ENCODE measurements at places on chromosomes 5 and 9.

- no peak for DNase-seq
These were observed 34.2 kb downstream of the MTAP start for GRCh38 chr9:21836437-21837161.

GRCh38 chr9:69340631-69341030, 15.6 kb downstream of the ENTREP1 start:
- no peak for DNase-seq

DNA sequence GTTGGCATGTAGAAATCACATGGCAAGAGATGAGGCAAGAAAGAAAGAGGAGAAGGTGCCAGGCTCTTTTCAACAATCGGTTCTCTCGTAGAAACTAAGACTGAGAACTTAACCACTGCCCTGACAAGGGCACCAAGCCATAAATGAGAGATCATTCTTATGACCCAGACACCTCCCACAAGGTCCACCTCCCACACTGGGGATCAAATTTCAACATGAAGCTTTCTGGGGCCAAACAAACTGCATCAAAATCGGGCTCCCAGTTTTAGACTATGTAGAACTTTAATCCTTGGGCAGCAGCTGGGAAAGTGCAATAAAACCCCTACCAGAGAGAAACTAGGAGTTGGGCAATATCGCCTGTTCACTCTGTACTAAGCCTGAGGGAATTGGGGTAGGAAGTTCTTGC, 150.2 kb upstream of the CCDC152 start:
- no peak for DNase-seq

GRCh38 chr5:160660132-160660531, 191.9 kb downstream of the ATP10B start:
- DNase-seq: no peak

- DNase-seq: no peak
These were observed 90.6 kb upstream of the HAND1 start for GRCh38 chr5:154568589-154568988.

DNA sequence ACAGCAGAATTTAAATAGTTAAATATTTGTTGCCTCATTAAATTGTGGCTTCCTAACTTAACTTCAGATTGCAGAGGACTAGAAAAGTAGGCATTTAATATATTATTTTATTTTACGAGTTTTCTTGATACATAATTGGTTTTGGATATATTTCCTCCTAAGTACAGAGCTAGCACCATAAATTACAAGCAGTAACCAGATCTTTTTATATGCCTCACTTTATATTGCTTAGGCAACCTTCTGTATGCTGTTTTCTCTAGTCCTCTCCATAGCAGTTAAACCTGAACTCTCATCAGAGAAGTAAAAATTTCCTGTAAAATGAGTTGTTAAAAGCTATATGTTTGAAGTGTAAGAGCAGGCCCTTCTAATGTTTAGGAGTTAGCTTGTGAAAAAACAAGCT, 144.2 kb downstream of the ZCCHC7 start:
- no peak for DNase-seq

DNA sequence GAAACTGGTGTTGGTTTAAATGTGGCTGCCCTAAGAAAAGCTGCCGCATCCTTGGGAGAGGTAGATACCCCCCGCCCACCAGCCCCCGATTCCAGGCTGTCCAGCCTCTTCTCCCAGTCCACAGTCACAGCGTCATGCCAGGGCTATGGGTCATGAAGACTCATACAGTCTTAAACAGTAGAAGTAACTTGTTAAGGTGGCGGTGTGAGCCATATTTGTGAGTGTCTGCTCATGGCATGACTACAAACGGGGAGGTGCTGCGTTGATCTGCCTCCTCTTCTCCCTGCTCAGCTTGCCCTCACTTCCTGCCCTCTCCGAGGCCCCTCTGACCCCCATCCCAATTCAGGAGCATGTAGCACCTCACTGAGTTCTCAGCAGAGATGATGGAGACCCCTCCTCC, 20.8 kb downstream of the FGD3 start:
- no peak for DNase-seq

DNA sequence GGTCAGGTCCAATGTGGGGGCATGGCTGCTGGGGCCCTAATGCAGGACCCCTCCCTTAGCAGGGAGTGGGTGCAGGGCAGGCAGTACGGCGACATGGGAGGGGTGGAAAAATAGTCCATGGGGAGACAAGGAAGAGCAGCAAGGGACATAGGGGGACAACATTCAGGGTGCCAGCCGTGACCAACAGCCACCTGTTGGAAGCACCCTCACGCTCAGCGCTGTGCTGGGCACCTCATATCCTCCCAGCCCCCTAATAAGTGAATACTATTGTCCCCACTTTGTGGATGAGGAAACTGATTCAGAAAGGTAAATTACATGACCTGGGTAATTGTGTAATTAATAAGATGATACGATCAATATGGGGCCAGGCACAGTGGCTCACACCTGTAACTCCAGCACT, 3.0 kb upstream of the FIBCD1 start:
- no peak for DNase-seq

DNA sequence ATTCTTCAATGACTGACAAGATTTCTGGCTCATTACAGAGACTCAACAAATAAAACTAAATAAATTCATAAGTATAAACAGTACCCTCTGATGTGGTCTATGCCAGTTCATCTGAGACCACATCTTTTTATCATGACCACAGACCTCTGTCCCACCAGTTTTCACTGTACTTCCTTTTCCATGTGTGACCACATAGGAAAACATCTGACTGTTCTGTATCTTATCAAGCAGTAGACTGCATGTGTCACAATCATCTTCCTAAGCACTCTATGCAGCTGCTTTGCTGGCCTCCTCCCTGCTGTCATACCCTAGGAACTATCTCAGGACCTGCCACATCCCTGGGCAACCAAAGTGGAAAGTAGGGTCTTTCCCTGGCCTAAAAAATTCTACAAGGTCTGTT, 205.0 kb upstream of the ZNF462 start:
- no peak for DNase-seq

DNA sequence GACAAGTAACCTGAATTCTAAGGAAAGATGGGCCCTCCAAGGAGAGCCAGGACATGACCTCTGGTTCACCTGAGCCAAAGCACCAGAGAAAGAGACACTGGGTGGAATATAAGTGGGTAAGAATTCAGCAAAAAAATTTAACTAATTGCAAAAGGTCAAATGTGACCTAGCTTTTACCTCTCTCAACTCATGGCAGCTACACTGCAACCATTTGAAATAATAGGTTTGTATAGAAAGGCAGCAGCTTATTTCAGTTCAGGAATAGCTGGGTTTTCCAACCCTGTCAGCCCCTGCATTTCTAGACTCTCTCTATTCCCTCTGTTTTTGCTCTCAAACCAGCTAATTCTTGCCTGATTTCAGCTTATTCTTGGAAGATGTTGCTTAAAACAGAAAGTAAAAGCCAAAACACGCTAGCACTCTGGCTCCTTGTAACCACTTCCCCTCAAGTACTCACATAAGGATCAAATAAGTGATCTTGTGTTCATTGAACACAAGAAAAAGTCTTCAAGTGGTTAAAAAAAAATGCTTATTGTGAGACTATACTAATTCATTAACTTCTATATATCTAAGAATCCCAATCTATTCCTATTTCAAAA, 101.1 kb upstream of the NR4A3 start:
- DNase-seq: no peak

- no peak for DNase-seq
These were observed 32.8 kb upstream of the PIP5K1B start for GRCh38 chr9:68672215-68672614.

GRCh38 chr5:56060276-56061110, 65.7 kb upstream of the IL6ST start:
- DNase-seq: no peak

DNA sequence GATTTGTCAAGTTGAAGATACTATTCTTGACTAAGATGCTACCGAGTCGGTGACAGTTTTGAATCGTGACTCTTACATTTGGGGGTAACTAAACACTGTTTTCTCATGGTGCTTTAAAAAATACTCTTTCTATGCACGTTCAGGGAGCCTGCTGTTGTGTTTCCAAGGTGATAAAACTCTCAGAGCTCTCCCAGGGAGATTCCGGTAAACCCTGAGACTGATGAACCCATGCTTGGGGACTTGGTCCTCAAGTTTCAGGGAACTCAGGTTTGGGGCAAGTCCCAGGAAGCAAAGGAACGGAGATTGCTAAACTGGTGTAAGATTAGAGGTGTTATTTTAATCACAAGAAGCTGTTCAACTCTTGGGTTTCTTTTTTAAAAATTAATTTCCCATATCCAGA, 1.4 kb downstream of the GDA start:
- no peak for DNase-seq

DNA sequence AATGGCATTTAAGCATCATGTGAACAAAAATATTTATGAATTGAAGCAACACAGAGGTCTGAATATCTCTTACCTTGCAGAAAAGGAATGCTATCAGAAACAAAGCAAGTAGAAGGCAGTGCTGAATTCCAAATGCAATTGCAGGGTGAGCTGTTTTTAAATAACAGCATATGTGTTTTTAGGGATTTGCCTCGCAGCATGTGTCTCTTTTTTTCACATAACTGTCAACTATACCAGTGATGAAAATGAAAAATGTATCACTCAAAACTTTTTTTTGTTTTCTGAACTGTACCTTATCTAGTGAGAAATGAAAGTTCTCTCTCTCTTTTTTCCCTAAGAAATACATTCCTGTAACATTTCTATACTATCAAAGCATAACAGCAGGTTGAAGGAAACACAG, 21.2 kb downstream of the CDH10 start:
- no peak for DNase-seq

- DNase-seq: no peak
These were observed 61.4 kb upstream of the VLDLR start for GRCh38 chr9:2560180-2560579.

DNA sequence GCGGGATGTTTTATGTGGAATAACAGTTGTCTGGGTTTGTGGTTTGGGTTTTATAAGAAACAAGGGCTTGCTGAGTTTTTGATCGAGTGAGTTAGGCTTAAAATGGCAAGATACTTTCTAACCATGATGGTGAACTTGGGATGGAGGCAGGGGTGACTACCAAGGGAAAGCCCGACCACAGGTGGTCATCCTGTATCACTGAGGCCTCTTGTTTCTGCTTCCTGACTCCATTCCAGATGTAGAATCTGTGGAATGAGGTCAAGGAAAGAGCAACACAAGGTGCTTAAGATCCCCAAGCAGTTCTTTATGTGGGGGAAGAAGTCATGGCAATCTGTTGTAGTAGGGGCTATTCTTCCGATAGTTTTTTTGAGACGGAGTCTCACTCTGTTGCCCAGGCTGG, 122.3 kb downstream of the GOLPH3 start:
- no peak for DNase-seq

DNA sequence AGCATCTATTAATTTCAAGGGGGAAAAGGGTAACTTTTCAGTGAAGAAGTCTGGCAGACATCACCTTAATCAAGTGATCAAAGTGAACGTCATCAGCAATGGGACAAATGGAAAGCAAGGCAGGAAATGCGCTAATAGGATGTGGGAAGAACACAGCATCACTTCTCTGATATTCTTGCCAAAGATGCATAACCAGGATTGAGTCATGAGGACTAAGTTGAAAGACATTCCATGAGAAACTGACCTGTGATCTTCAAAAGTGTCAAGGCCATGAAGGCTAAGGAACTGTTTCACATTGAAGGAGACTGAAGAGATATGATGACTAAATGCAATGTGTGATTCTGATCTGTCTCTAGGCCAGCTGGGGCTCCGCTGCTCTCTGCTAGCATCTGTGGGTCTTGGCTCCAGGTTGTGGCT, 92.9 kb downstream of the NDFIP1 start:
- DNase-seq: no peak

GRCh38 chr9:105082843-105083242, 154.9 kb upstream of the ABCA1 start:
- no peak for DNase-seq

GRCh38 chr9:99509900-99510535, 287.9 kb downstream of the SEC61B start:
- no peak for DNase-seq

- no peak for DNase-seq
These were observed 819 bp downstream of the ADRA1B start for GRCh38 chr5:159916841-159917761.

DNA sequence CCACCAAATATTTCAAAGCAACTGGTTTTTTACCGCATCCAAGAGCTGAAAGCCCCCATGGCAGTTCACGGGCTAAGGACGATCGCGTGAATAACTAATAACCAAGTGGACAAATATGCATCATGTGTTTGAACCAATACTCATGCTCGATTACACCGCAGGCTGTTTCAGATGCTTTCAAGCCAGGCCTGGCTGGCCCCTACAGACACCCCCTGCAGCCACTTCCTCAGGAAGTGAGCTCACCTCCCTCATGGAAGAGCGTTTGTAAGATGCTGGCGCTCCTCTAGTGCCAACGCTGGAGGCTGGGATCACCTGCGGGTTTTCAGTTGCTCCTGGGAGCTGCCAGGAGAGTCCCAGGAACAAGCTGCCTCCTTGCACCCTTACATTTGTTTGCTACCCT, 53.9 kb upstream of the PTCH1 start:
- no peak for DNase-seq

Data from activated CD8-positive, alpha-beta memory T cell treated with anti-CD3 and anti-CD28 coated beads for 1 hour (primary cell).